A673 (cell line): ENCODE measurements at places on chromosomes 5 and 9. TPM values are rescaled to one million over a fixed set of nuclear protein-coding genes. Genes with fewer than 3 reads are reported as not detected.

DNA sequence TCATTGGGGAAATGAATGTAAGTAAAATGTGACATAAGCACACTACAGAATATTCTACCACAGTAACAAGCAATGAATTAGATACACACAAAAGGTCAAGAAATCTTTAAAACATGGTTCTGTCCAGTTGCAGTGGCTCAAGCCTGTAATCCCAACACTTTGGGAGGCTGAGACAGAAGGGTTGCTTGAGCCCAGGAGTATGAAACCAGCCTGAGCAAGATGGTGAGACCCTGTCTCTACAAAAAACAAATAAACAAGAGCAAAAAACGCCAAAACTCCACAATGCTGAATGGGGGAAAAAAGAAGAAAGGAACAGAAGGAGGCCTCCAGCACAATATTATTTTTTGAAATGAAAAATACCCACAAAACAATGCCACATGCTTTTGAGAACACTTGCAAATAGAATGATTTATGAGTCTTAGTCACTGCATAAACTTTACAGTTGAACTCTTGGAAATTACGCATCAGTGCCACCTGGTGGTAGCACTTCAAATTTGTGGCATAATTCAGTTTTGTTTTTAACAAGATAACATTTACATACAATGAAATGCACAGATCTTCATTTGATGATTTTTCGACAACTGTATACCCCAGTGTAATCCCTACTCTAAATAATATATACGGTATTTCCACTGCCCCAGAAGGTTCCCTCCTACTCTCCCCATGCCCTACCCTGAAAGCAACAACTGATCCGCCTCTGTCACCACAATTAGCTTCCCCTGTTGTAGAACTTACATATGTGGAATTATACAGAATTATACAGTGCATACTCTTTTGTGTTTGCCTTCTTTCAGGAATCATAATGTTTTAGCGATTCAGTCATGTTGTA is 14.4 kb upstream of the SPINK4 start:
- no peaks in the 10 kb centered on the region for H3K27me3 ChIP-seq
- H3K4me1 ChIP-seq: peaks cover 10% of the 10 kb centered on the region
- H3K36me3 ChIP-seq: no peaks in the 10 kb centered on the region
- peak; percentile 82 for DNase-seq
- H3K27ac ChIP-seq: no peak overlapping the region
- H3K4me3 ChIP-seq: no peak overlapping the region

- no peaks in the 10 kb centered on the region for H3K27me3 ChIP-seq
- DNase-seq: peak; percentile 99
- H3K4me1 ChIP-seq: peaks cover 55% of the 10 kb centered on the region
- no peaks in the 10 kb centered on the region for H3K36me3 ChIP-seq
- H3K27ac ChIP-seq: peak overlapping the region; percentile 95
- H3K4me3 ChIP-seq: peak overlapping the region; percentile 10
These were observed 208.1 kb downstream of the GNA14 start for GRCh38 chr9:77440057-77440456.

DNA sequence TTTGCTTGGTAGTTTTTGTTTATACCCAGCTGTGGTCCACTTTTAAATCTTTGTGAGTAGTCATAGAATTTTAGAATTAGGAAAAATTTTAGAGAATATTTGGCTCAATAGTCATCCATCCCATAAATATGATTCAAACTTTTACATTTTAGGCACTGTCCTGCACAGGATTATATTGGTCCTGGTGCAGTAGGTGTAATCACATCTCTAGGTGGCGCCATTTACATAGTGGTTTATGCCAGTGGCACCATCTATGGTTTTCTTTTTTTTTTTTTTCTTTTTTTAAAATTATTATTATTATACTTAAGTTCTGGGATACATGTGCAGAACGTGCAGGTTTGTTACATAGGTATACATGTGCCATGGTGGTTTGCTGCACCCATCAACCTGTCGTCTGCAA is 260.7 kb upstream of the KCNN2 start:
- peak; percentile 33 for DNase-seq
- no peaks in the 10 kb centered on the region for H3K4me1 ChIP-seq
- H3K27ac ChIP-seq: no peak overlapping the region
- no peaks in the 10 kb centered on the region for H3K27me3 ChIP-seq
- no peak overlapping the region for H3K4me3 ChIP-seq

DNA sequence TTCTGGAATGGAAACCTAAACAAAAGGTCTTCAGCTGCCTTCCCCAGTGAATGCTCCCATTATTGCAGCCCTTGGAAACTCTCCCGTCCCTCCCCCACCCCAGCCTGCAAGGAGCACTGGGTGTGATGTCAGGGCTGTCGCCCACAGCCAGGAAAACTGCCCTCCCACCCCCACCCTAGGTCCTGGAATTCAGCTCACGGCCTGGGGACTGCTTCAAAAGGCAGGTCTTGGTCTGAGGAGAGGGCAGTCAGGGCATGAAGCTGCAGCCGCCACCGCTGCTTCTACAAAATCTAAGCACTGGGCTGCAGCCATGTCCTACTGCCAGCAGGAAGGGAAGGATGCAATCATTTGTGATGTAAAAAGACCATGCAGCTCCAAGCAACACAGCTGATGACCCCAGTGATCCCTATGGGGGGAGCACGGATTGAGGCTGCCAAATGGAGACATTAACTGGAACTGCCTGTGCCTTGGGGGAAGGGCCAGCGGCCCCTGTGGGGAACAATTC is 11.4 kb downstream of the GRHPR start:
- no peak for DNase-seq
- no peaks in the 10 kb centered on the region for H3K27me3 ChIP-seq
- no peak overlapping the region for H3K27ac ChIP-seq
- H3K4me1 ChIP-seq: no peaks in the 10 kb centered on the region
- peaks cover 74% of the 10 kb centered on the region for H3K36me3 ChIP-seq

DNA sequence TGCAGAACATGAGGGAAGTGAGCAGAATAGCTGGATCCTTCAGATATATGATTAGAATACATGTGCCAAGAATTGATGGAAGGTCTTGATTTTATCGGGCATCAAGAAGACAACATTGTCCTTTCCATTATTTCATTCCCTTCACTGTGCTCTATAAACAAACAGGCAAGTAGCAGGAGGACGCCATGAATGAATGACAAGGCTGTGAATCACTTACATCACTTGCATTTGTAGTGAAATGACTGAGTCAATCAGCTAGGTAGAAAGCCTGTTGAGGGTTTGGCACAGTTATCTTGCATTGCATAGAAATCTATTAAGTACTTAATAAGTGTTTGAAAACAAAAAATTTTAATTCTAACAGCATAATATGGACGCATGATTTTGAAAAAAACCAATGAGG is 548.8 kb upstream of the IZUMO3 start:
- H3K27me3 ChIP-seq: no peaks in the 10 kb centered on the region
- H3K4me3 ChIP-seq: no peak overlapping the region
- no peaks in the 10 kb centered on the region for H3K36me3 ChIP-seq

Gene ZNF474
- total RNA-seq: not detected in 2 replicates

GRCh38 chr9:134892820-134893420 is 12.3 kb downstream of the FCN2 start:
- DNase-seq: no peak
- H3K4me3 ChIP-seq: no peak overlapping the region
- no peaks in the 10 kb centered on the region for H3K36me3 ChIP-seq
- no peaks in the 10 kb centered on the region for H3K27me3 ChIP-seq
- H3K4me1 ChIP-seq: peaks cover 20% of the 10 kb centered on the region
- no peak overlapping the region for H3K27ac ChIP-seq
